ENCODE measurements at places on chromosomes 5 and 9. TPM values are rescaled to one million over a fixed set of nuclear protein-coding genes. Genes with fewer than 3 reads are reported as not detected.

GRCh38 chr5:123273984-123274383, 149.2 kb downstream of the CEP120 start:
- DNase-seq: no peak

GRCh38 chr5:38404667-38405276, 146.4 kb downstream of the EGFLAM start:
- no peak for DNase-seq

- no peak for DNase-seq
Measured at GRCh38 chr5:123180178-123180577, 91.1 kb downstream of the PRDM6 start.

GRCh38 chr9:127129718-127130085, 7.3 kb upstream of the ANGPTL2 start:
- no peak for DNase-seq

GRCh38 chr5:140298183-140298601, 4.7 kb downstream of the PFDN1 start:
- peak; percentile 75 for DNase-seq

- peak; percentile 42 for DNase-seq
Measured at GRCh38 chr5:14112998-14113652, 30.0 kb upstream of the TRIO start.

DNA sequence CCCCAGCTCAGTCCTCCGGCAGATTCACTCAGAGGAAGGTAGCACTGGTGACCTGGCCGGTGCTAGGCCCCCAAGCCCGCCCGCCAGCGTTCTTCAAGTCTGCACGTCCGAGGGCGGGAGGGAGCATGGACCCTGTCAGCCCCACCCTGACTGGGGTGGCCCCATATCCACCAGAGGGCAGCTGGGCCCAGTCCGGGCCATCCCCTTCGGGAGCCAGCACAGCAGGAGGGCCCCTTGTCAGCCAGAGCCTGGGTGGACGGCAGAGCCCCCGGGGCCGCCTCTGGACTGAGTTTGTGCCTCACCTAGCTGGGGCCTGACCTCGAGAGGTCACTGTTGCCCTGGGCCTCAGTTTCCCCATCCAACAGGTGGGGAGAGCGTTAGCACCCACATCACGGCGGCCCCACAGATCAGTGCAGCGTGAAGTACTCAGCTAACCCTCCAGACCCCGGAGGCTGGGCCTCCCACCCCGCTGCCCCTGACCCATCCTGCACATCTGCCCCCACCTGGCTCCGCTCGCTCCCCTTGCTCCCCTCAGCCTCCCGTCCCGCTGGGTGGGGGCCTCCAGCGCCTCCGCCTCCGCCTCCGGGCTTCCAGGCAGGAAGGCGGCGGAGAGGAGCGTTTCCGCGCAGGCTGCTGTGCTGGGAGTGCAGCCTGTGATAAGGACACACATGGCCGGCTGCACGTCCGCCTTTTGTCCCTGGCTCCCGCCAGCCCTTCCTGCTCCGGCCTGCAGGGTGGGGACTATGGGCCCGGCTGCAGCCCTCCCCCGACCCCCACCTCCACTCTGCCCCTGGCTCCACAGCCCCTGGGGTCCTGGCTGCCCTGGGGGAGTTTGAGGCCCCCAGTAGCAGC, 16.6 kb upstream of the EGFL7 start:
- DNase-seq: no peak

GRCh38 chr5:54874337-54875021, 110.9 kb downstream of the ESM1 start:
- no peak for DNase-seq

GRCh38 chr5:159680095-159680494, 236.2 kb upstream of the ADRA1B start:
- DNase-seq: no peak

DNA sequence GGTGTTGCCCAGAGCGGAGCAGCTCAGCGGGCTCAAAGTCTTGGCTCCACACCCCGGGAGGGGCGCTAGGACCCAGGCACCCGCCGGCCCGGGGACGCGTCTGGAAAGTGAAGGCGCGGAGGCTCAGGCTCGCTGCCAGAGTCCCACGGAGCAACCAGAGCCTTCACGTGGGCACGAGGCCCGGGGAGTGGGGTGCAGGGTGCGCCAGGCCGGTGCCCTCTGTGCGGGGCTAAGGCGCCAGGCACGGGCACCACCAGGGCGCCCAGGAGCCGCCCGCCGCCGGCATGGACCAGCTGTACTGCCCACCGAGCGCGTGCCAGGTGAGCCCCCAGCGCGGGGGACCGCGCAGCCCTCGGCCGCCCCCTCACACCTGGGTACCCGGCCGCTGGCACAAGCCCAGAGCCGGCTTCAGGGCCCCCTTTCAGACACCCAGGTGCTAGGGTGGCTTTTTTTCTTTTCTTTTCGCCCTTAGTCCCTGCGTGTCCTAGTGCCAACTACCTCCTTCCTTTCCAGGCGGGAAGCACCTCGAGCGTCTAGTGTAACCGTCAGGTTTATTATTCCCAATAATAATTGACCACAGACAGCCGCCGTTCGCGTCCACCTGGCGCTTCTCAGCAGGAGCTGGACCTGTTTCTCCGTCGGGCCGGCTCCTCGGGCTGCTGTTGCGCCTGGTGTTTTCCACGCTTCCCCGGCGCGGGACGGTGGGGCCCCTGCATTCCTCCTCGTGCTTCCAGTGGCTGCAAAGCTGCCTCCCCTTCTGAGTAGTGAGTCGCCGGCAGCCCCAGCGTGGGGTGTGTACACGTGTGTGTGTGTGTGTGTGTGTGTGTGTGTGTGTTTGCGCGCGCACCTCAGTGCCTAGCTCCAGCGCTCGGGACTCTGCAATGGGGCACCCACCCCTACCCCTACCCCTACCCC, 30.1 kb upstream of the PDE8B start:
- DNase-seq: no peak

GRCh38 chr9:31677415-31677814, 707.0 kb upstream of the ACO1 start:
- no peak for DNase-seq

DNA sequence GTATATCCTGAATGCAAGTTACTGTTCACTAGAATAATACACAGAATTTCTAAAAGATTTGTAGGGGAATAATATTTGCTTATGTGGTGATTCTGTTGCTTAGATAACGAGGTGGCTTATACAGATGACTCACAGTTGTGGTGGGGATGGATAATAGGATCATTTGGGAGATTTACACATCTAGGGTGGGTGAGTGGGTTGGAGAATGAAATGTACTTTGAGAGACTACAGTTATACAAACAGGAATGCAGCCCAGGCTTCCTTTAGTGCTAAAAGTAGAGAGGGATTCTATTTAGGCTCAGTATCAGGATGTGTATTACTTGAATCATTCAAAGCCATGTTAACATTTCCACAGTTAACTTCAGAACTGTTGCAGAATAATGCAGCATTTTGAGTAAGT, 1.8 kb downstream of the CTXN3 start:
- DNase-seq: peak; percentile 44

Gene DBH
- total RNA-seq: 0.02 TPM

GRCh38 chr9:136787690-136788400, 3.3 kb upstream of the TMEM141 start:
- peak; percentile 69 for DNase-seq

Gene ERGIC1
- 91.6 TPM for total RNA-seq

DNA sequence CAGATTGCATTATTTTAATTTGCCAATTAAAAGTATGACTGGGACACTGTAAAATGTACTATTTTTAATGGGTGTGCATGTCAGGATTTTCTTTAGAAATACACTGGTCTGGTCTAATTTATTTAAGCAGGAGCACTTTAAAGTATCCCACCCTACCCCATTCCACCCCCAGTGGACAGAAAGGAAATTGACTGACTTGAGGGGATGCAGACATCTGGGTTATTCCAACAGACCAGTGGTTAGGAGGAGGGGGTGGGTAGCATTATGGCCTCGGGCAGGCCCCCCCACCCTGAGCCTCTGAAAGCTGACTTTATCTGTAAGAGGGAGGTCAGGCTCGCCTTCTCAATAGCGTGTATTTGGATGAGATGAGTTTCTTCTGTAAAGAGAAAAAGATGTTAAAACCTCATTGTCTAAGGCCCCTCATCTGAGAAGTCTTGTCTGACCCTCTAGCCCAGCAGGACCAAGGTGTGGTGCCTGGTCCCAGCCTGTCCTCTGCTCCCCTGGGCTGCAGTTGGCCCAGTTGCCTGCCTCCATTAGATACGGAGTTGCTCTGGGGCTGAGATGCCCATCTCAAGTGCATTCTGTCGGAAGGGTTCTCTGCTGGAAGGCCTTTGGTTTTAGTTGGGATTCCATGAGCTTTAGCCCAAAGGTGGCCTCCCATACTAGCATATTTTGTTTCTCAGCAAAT, 4.4 kb downstream of the HNRNPAB start:
- no peak for DNase-seq

DNA sequence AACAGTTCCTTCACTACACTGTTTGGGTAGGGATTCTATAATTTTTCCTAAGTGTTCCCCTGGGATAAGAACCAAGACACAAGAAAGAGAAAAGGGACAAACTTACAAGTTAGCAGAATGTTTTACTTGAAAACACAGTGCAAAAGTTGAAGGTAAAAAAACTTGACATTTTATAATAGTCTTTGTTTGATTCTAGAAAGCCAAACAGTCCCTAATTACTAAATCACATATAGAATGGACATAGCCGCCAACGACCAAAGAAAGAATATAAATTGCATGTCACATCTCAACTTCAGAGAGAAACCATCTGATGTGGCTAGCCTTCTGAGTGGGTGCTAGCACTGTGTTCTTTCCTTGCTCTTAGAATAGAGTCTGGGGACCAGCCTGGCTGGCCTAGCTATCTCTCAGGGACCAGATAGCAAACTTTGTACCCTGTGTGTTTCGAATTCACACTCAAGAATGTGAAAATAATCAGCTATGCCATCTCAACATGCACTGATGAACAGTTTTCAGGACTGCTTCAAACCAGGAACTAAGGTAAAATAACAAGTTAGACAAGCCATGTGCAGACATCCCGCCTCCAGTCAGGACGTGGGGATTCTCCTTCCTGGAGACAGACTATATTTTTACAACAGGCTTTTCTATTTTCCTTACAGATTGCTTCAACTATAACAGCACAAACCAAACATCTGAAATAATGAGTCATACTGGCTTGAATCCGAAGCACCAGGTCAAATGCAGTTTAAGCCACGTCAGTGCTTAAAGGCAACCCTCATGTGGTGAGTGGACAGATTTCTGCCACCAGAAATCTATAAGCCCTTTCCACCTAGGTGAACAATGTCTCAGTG, 53.7 kb downstream of the LHFPL2 start:
- peak; percentile 97 for DNase-seq

DNA sequence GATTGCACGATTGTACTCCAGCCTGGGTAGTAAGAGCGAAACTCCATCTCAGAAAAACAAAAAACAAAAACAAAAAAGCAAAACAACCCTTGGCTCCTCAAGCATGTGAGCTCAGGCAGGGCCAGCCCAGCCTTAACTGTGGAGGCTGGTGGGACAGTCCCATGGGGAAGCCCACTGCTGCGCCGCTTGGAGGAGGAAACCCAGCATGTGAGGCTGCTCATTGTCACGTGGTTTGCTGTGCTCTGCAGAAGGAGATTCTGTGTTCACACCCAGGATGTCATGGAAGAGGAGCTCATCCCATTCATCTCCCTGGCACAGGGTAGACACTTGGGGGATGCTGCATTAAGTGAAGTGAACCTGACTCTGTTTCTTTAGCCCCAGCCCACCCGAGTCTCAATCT, 4.0 kb downstream of the ZBED3 start:
- no peak for DNase-seq

DNA sequence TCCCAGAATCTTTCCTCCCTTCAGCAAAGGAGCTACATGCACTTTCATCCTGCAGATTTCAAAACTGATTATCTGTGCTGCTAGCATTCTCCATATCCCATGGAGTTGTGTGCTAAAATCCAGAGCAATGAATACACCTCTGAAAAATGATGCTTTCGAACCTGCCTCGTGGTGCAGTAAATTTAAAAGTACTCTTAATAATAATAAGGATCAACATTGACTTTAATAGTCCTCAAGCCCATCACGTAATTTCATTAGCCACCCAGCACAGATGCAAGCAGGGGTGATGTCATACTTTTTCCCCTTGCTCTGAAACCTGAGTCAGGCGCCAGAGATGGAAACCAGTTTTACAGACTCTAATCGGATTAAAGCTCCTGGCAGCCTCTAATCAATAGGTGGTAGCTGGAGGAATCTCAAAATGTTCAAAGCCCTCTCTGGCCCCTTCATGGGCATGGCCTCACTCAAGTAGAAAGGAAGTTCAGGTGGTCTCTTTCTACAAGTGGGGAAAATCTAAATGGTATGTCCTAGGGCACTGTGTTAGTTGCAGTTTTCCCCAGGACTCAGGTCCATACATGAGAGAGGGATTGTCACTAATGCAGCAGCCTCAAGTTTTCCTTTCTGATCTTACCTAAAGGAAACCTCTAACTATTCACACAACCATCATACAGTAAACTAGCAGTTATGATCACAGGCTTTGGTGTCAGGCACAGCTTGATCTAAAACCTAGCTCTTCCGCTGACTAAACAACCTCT, 221.6 kb upstream of the SLC30A5 start:
- no peak for DNase-seq

DNA sequence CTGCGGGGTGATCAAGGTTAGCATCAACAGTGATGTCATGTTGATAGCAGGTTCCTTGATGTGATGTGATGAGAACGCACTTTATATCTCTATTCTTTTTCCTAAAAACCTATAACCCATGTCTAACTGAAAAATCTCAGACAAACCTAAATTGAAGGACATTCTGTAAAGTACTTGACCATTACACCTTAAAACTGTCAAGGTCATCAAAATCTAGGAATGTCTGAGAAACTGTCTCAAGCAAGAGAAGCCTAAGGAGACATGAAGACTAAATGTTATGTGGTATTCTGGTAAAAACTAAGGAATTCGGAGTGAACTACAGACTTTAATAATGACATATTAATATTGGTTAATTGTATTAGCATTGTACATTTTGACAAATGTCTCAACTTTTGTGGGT, 170.0 kb downstream of the AOPEP start:
- DNase-seq: no peak

DNA sequence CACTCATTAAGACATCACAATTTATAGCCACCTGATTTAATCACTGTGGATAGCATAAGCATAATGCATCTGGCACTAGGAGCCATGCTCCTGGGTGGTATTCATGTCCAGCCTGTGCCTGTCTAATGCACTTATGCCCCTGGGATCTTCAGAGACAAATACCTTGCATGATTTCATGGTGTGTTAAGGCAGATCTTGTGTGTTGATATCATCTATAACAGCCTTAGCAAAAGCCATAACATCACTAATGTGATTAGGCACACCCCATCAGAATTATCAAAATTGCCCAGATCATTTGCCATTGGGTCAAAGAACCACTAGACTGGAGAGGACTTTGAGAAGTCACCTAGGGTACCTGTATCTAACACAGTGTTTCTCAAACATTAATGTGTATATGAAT, 43.7 kb upstream of the SELENOP start:
- no peak for DNase-seq

GRCh38 chr9:34386656-34387055, 10.0 kb upstream of the MYORG start:
- no peak for DNase-seq

Gene FAM151B
- 1.9 TPM for total RNA-seq

Gene BARHL1
- total RNA-seq: not detected

Gene FAM193B
- total RNA-seq: 21.8 TPM
